Uterus (tissue), 4 donors: ENCODE measurements at places on chromosomes 16 and 17. TPM values are rescaled to one million over a fixed set of nuclear protein-coding genes. Genes with fewer than 3 reads are reported as not detected.

- no peak for DNase-seq
Measured at GRCh38 chr17:39239640-39240314, 14.0 kb upstream of the STAC2 start.

The POLR2C gene
- total RNA-seq: 460 TPM

The COX11 gene
- 90.3 TPM for total RNA-seq

- no peak for DNase-seq
Measured at GRCh38 chr17:58371300-58371950, 19.4 kb upstream of the SUPT4H1 start.

DNA sequence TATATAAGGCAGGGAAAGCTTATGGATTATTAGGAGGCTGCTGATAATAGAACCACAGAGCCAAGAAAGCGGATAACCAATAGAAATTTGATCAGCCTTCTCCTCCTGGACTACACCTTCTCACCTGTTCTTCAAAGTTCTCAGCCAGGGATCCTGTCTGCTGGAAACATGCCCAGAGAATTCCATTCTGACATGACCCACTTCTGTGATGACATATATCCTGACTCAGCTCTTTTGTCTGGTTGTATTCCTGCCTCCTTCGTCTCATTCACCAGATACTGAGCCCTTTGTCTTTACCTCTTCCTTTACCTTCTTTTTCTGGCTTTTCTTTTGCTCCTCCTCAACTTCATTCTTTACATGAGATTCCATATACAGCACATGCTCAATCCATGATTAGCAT is 576.1 kb downstream of the CDH11 start:
- no peak for DNase-seq

- DNase-seq: no peak
Measured at GRCh38 chr16:87319011-87319410, 1.8 kb upstream of the C16orf95 start.

The PPM1E gene
- total RNA-seq: not detected

DNA sequence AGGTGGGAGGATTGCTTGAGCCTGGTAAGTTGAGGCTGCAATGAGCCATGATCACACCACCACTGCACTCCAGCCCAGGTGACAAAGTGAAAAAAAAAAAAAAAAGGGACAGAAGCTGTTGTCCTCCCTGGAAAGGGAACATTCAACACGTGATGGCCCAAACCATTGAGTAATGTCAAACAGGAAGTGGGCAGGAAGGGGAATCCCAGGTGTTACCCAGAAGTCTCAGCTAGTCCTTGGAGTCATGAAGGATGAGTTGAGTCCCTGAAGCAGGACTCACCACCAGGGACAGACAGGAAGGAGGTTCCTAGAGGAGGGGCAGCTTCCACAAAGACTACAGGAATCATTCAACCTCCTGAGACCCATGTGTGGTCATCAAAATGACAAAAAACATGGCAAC is 19.8 kb upstream of the CMIP start:
- DNase-seq: no peak

The C16orf96 gene
- 0.26 TPM for total RNA-seq

The RNF157 gene
- 2.1 TPM for total RNA-seq

DNA sequence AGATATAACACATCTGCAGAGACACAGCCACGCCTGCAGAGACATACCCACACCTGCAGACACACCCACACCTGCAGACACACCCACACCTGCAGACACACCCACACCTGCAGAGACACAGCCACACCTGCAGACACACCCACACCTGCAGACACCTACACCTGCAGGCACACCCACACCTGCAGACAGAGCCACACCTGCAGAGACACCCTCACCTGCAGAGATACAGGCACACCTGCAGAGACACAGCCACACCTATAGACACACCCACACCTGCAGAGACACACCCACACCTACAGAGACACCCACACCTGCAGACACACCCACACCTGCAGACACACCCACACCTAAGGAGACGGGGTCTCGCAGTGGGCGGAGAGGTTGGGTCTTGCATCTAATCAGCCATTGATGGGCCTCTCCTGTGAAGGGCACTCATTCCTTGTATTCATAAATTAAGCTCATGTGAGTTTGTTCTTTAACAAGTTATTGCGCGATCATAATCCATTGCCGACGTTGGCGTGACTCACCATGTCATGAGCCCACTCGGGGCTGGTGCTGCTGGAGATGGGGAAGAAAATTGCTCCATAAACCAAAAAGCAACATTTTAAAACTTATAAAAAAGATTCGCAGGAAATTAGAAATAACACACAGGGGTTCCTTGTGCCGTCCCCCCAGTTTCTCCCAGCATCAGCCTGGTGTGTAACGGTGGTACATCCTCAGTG is 28.9 kb upstream of the CDH15 start:
- DNase-seq: no peak

The ITPRIPL2 gene
- total RNA-seq: 65.7 TPM

The COPZ2 gene
- total RNA-seq: 12.9 TPM

The HBA1 gene
- 398 TPM for total RNA-seq

The LITAFD gene
- not detected for total RNA-seq

DNA sequence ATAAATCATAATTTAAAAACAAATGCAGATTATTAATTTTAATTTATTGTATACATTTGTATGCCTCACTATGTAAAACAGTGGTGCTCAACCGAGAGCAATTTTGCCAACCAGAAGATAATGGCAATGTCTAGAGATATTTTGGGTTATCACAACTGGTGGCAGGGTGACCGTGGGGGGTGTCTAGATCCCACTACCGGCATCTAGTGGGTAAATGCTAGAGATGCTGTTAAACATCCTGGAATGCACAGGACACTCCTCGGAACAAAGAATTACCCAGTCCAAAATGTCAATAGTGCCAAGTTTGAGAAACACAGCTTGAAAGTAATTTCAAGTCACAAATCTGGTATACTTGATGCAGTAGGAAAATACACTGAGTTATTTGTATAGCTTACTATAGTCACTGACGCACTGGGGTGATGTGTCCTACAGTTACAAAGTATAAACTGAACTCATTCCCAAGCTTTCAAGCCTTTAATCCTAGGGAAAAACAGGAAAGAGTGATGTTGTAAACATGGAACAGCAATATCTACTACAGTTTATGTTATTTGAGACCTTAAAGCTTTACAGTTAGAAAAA is 133.5 kb downstream of the BRIP1 start:
- DNase-seq: no peak

DNA sequence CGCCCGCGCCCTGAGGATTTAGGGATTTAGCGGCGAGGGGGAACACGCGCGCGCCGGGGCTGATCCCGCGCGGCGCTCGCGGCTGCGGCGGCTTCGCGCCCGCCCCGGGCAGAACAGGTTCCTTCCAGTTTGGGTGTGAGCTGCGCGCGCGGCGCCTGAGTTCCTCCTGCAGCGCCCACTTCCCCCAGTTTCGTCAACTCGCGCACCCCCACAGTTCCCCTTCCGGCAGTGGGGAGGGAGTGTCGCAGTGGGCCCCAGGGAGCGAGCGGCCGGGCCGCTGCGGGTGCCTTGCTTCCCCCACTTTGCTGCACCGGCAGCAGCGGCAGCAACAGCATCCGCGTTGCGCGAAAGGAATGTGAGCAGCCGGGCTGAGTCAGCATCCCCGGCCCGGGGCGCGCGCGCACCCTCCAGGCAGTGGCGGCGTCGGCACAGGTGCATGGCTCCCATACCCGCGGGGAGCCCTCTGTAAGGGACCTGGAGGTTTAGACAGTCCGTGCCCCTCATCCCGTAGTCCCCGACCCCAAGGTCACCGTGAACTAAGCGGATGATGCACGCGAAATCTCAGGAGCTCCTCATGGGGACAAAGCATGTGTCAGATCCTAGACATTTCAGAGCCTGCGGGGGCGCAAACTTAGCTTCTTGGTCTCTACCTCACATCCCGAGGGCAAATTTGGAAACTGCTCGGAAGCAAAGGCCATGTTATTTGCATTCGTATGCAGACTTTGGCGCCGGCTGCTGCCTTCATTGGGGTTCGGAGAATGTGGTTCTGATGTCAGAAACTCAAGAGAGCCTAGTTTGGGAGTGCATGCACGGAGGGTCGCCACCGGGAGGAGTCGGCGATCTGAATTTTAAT is 767 bp downstream of the ARSG start:
- peak; percentile 28 for DNase-seq

The DCAKD gene
- 57.1 TPM for total RNA-seq

DNA sequence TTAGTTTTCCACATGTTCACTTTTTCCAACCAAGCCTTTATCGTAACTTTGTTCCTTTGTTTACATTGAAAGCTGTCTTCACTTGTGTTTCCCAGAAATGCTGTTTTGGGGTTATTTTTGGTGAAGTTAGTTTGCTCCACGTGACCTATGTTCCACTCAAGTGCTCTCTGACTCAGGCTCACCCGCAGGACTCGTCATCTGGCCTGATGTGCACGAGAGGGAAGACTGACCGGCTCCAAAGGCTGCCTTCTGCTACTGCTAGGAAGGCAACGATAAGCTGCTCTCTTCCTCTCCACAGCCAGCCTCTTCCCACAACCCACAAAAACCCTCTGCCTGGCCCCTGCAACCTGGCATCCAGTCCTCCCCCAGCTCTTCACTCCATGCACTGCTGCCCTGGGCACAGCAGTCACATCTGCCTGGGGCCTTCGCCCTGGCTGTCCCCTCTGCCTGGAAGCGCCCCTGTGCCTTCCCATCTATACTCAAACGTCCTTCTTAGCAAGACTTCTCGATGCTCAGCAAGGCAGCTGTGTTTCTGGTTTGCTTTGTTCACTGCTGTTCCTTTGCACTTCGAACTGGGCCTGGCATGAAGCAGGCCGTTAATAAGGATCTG is 28.0 kb downstream of the ZCCHC14 start:
- DNase-seq: peak; percentile 64

DNA sequence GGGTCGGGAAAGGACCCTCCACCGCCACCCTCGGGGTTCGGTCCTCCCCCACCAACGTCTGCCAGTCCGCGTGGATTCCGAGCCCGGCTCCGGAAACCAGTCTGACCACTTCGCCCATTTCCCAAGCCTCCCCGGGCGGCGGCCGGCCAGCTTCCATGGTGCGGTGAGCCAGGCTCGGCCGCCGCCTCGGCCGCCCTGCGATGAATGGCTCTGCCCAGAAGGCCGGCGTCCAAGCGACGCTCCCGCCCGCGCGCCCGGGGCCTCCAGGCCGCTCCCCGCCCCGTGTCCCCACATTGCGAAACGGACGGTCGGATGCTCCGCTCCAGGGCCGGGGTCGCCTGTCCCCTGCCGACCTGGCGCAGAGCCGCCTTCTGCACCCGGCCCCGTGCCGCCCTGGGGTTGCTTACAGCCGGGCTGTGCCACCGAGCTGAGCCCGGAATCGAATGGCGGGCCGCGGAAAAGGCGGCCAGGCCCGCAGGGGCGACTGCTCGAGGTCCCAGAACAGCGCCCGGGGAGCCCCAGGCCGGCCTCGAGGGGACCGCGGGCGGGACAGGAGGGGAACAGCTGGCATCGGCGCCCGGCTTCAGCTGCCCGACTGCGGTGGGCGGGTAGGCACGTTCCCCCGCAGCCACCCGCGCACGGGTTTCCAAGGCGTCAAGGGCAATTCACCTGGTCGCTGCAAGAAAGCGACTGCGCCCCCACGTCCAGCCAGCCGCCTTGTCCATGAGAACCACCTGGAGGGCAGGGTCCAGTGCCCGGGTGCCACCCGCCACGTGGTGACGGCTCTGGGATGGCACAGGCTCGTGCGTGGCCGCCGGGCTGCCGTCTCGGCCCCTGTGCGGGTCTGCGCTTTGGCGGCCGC is 18.3 kb upstream of the CBX8 start:
- no peak for DNase-seq

DNA sequence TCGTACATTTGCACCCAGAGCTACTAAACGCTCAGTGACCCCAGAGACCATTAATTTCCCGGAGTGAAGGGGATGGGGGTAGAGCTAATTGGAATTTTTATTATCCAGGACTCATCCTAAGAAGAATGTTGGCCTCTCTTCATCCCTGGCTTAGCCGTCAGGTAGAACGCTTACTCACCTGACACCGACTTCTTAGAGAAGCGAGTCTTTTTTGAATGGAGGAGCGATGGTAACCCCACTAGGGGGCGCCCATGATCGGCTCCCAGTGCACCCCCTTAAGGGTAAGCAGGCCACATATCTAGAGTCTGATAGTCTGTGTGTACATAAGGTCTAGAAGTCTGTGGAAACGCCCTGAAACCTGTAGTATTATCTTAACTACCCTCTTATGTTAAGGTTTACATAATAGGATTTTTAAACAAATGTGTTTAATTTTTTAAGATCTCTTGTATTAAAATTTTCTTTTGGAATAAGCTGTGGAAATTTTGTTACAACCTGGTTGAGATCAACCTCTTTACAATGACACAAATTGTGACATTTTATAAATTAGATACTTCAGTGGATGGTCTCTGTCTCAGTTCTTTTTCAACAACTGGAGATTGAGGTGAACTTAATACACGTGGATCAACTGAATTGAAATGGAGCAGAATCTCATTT is 229.8 kb downstream of the CPPED1 start:
- no peak for DNase-seq

GRCh38 chr16:56305956-56306565 is 114.8 kb downstream of the GNAO1 start:
- DNase-seq: no peak

DNA sequence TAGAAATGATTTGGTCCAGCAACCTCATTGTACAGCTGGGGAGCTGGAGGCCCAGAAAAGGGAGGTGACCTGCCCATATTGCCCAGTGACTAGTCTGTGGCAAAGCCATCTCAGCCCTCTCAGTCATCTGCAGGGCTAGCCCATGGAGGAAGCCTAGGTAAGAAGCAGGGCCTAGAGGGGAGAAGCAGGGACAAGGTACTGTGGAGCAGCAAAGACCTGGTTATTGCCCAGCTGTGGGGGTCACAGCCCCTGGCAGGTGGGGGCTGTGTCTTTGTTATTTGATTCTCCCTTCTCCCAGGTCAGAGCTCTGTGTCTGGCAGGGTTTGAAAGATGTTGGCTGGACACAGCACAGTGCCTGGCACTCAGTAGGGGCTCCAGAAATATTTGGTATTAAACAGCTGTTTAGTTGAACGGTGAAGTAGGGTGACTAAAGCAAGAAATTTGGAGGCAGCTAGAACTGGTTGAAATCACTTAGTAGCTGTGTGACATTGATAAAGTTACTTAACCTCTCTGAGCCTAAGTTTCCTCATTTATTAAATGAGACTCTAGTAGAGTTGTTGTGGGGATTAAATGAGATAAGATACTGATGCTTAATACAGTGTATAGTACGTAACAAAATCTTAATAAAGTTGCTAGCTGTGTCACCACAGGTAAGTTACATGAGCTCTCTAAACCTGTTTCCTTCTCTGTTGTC is 17.3 kb downstream of the CCR7 start:
- DNase-seq: no peak

The SULT1A3 gene
- total RNA-seq: 5.4 TPM

- DNase-seq: no peak
Measured at GRCh38 chr17:66655861-66656260, 179.1 kb upstream of the CACNG5 start.

- DNase-seq: no peak
Measured at GRCh38 chr17:63442549-63443035, 3.5 kb downstream of the CYB561 start.

The GGNBP2 gene
- 30.3 TPM for total RNA-seq

DNA sequence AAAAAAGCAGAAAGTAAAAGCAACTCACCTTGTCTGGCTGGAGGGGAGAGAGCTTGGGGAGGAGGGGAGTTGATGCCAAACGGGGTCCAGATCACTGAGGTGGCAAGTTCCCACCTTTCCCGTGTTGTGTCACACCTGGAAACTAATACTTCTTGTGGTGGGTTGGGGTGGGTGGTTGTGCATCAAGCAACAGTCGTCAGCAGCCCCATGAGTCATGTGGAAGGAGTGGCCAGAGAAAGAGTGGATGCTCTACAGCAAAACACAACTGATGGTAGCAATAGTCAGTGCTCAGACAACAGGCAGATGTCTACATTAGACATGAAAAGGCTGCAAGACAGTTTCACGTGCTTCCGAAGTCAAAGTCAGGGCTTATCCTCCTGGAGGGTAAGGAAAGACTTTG is 35.4 kb downstream of the ARSG start:
- DNase-seq: no peak
